ENCODE measurements at places on chromosomes 12 and 14. TPM values are rescaled to one million over a fixed set of nuclear protein-coding genes. Genes with fewer than 3 reads are reported as not detected.

SSPN gene
- total RNA-seq = 9.0 TPM

TMEM233 gene
- total RNA-seq = 2.6 TPM

ST8SIA1 gene
- total RNA-seq = 0.86 TPM

GRCh38 chr14:76257842-76258397 lies 106.2 kb downstream of the GPATCH2L start:
- DNase-seq = peak; percentile 15

MEG3 gene
- total RNA-seq = 81.0 TPM

GRCh38 chr14:104138098-104138717 lies at the start of gene KIF26A:
TSS of gene KIF26A (plus strand) at chr14:104138587. CDS start at chr14:104138723, 136 bp downstream.
- DNase-seq = no peak

CMA1 gene
- not detected for total RNA-seq

DNA sequence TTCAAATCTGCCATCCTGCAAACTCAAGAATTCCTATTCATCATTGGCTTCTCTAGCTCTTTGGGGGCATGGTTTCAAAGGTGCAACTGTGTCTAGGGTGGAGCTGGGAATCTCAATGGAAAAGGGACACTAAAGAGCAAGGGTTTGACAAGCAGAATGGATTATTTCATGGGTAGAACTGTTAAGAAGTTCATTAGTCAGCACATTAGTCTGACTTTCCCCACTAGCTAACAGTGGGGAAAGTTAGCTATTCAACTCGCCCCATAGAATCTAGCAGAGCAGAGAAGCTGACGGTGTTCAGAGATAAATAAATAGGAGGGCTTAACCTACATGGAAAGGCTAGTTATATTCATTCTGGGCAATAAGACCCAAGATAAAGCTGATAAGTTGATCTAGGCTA lies 153.9 kb downstream of the EMP1 start:
- no peak for DNase-seq

DNA sequence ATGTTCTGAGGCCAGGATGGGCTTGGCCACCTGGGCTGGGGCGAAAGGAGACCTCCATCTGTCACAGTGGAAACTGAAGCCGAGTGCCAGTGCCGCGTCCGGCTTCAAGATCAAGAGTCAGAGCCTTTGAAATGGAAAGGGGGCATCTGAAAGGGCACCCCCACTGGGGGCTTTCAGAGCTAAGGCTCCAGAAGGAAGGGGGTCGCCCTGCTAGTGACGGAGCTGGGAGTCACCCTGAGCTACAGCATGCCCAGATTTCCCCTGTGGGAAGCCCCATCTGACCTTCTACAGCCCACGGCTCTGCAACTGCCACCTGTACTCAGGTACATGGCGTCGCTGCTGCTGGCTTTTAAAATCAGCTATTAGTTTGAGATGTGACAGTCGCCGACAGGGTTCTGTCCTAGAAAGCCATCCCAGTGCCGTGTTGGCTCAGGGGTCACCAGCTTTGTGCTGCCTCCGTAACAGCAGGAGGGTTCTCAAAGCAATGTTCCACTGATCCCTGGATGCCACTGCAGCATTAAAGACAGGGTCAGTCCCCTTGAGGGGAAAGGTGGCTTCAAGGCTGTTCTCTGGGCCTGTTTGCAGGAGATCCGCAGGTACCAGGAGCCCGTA lies 31.5 kb downstream of the CCNK start:
- DNase-seq = no peak

DNA sequence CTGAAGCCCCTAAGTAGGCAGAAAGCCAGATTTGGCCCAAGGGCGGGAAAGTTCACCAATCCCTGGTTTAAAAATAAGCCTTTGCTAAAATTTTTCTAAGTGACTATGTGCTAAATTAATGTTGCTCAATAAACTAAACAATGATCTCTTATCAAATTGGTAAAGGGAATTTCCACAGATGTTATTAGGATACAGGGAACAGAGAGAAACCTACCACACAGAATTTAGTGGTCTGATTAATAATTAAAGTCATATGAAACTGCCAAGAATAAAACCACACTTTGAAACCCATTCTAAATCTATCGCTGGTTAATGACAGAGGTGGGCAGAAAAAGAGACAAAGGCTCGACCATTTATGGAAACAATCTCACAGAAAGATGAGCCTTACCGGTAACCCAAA lies 22.0 kb downstream of the ANAPC5 start:
- no peak for DNase-seq

GRCh38 chr12:49026678-49027480 lies 8.3 kb upstream of the PRKAG1 start:
- DNase-seq = no peak

DNA sequence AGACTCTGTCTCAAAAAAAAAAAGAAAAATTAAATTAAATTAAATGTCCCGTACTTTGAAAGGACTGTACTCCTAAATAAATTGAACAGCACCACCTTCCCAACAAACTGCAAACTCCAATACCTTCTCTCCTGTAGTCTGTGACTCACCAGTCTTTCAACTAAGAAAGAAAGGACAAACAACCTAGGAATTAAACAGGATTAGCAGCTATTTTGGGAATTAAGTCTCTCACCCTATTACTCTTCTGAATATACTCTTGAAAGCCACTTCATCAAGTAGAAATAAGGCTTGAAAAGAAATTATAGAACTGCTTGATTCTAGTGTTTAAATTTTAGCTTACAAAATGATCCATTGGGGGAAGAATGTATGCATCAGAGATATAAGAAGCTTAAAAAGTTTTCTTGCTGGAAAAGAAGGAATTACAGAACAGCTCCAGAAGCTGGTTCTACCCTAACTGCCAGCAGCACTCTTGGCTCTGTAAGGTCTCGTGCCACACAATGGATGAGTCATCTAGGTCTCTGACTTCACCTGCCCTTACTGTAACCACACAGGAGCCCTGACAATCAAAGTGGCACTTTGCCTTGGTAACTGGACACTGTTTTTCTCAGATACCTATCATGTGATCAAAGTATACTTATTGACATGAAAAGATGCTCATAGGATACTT lies 57.0 kb upstream of the CERS5 start:
- peak; percentile 71 for DNase-seq

SLC6A15 gene
- total RNA-seq = 27.0 TPM

MMP17 gene
- total RNA-seq = 33.1 TPM

- no peak for DNase-seq
Observed at GRCh38 chr12:97948591-97948990, 486.0 kb downstream of the RMST start.

- DNase-seq = peak; percentile 40
Observed at GRCh38 chr12:88153959-88154358, 11.9 kb downstream of the TMTC3 start.

- no peak for DNase-seq
Observed at GRCh38 chr12:72100854-72101253, 162.2 kb downstream of the TPH2 start.

DNA sequence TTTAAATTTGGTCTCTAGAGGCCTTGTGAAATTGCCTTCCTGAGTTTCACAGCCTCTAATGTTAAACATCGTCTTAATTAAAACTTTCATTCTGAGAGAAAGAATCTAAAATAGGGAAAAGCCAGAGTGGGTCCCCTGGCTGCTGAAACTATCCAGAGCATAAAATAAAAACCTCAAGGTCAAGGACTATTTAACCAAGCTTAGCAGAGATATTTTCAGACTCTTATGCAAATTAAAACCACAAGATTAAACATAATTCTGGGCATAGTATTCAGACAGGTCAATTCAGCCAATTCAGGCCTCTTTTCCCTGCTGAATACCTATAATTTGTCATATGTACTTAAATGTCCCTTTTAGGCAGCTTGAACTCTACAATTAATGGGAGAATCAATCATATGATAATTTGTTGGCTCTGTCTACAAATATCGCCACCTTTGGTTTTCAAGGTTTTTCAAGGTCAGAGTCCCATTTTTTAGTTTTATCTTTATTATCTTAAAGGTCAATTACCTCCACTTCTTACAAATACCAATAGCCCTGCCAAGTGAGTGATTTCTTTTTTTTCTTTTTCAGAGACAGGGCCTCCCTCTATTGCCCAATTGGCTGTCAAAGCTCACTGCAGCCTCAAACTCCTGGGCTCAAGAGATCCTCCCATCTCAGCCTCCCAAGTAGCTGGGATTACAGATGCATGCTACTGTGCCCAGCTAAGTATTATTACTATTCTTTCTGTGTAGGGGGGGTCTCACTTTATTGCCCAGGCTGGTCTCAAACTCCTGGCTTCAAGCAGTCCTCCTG lies 257.1 kb downstream of the PHLDA1 start:
- no peak for DNase-seq

GSG1 gene
- total RNA-seq = 9.0 TPM

DNA sequence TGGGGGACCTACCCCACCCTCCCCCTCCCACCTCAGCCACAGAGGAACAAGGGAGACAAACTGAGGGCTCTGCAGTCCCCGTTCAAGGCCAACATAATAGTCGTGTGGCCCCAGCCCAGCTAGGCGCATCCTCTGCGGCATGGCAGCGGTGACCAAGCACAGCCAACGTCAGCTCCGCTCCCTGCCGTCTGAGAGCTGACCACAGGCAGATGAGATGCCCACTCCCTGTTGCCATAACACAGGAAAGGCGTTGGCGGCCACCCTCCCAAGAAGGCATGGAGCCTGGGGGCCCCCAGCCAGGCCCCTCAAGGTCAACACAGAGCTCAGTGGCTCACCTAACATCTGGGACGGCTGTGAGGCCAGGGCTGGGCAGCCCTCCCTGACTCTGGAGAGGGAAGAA lies 32.6 kb upstream of the UBC start:
- DNase-seq = no peak

GRCh38 chr12:109232731-109233130 lies 76.4 kb downstream of the FOXN4 start:
- no peak for DNase-seq

ERP27 gene
- not detected for total RNA-seq

GRCh38 chr14:91910196-91910595 lies 37.3 kb downstream of the FBLN5 start:
- DNase-seq = no peak

DNA sequence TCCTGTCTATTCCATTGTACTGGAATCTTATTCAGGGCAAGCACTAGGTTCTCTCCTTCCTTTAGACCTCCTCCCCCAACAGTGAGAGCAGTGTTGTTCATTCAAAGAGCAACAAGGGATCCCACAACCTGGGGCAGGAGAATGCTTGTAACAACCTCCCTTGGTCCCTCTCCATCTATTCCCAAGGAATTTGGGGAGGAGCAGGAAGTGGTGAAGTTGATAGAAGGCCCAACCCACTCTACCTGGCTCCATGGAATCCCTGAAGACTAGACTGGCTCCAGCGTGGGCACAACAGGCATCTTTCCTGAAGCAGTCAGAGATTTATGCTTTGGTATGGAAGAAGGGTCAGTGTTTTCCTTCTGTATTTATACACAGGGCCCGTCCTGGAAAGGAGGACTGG lies 33.4 kb upstream of the CISTR start:
- no peak for DNase-seq

- DNase-seq = peak; percentile 66
Observed at GRCh38 chr12:110917467-110917866, 2.9 kb downstream of the MYL2 start.

LRP10 gene
- 86.0 TPM for total RNA-seq

DHH gene
- 0.06 TPM for total RNA-seq

GRCh38 chr14:43901911-43902673 lies 605.0 kb downstream of the FSCB start:
- DNase-seq = no peak

IKZF4 gene
- 2.2 TPM for total RNA-seq

DNA sequence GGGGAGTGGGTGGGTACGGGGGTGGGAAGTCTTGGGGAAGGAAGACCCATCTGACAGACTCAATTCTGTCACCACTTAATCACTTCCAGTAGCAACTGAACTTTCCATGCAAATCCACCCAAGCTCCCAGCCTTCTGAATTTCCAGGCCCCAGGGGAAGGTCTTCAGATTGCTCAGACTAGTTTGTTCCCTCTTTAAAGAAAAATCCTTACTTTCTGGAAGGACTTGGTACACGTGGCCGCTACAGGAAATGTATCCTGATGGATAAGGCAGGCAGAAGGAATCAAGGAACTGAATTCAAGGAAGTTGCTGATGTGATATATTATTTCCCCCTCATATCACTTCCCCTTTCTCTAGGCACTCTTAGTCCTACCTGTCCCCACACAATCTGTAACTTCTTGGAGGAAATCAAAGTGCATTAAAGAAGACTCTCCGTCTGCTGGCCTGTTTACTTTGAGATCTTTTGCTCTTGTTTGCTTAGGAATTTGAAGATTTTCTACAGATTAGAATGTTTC lies 6.4 kb downstream of the NFKBIA start:
- no peak for DNase-seq

DNA sequence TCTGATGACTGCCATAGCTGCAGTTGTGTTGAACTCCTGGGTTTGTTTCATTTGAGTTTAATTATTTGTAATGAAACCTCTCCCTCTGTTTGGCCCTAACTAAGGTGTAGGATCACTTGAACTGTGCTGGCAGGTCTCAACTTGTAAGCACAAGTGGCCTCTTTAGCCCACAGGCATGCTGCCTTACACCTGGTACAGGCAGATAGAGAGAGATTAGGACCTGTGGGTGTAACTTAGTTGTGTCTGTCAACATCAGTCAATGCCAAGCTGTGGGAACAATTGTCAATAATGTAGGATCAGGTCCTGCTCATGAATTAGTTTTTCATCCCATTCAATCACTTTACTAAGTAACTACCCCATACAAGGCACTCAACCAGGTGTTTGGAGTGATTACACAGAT lies 263.0 kb upstream of the G2E3 start:
- no peak for DNase-seq

GRCh38 chr12:40232602-40233001 lies 7.8 kb downstream of the LRRK2 start:
- DNase-seq = no peak

DNA sequence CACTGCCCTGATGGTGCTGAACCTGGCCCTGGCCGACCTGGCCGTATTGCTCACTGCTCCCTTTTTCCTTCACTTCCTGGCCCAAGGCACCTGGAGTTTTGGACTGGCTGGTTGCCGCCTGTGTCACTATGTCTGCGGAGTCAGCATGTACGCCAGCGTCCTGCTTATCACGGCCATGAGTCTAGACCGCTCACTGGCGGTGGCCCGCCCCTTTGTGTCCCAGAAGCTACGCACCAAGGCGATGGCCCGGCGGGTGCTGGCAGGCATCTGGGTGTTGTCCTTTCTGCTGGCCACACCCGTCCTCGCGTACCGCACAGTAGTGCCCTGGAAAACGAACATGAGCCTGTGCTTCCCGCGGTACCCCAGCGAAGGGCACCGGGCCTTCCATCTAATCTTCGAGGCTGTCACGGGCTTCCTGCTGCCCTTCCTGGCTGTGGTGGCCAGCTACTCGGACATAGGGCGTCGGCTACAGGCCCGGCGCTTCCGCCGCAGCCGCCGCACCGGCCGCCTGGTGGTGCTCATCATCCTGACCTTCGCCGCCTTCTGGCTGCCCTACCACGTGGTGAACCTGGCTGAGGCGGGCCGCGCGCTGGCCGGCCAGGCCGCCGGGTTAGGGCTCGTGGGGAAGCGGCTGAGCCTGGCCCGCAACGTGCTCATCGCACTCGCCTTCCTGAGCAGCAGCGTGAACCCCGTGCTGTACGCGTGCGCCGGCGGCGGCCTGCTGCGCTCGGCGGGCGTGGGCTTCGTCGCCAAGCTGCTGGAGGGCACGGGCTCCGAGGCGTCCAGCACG lies 4.7 kb downstream of the LTB4R start:
- DNase-seq = no peak
